ENCODE measurements at places on chromosomes 3 and 15.

DNA sequence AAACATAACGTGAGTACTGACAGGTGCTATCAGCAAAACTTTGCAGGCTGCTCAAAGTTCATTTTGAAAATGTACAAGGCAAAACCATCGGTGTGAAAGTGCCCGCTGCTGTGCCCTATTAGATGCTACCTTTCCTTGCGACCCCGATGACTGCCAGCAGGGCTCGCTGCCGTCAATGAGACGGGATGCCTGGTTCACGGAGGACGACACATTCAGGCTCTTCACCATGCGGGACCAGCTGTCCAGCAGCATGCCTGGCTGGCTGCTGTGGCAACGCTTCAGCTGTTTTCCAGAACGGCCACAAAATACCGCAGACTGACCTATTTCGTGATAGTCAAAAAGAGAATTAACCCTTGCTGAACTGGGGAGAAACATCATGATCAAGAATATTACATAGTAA, 92.7 kb upstream of the OCA2 start:
- DNase-seq: peak; percentile 74

- DNase-seq: no peak
These were observed 79.6 kb downstream of the MLH1 start for GRCh38 chr3:37072892-37073291.

GRCh38 chr3:88040529-88040928, 18.3 kb downstream of the CGGBP1 start:
- DNase-seq: no peak

- no peak for DNase-seq
These were observed 15.0 kb upstream of the FBLN2 start for GRCh38 chr3:13533885-13534301.

GRCh38 chr15:32859251-32859650, 141.4 kb downstream of the GREM1 start:
- DNase-seq: no peak

DNA sequence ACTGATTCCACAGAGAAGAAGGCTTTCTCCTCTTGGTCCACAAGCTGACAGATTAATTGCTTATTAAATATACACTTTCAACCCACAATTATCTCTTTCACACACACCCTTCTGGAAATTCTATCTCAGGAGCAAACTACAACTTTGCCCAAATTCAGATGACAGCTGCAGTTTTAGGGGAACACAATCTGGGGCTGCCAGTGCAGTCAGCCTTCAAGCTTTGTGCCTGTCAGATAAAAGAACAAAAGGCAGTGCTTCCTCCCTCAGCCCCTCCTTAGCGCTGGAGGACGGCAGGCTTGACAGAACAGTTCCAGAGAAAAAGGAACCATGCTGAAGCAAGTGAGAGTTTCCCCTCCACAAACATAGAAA, 99.6 kb downstream of the TMCC1 start:
- peak; percentile 42 for DNase-seq

- DNase-seq: peak; percentile 26
These were observed 11.9 kb downstream of the CFAP161 start for GRCh38 chr15:81146006-81146405.

DNA sequence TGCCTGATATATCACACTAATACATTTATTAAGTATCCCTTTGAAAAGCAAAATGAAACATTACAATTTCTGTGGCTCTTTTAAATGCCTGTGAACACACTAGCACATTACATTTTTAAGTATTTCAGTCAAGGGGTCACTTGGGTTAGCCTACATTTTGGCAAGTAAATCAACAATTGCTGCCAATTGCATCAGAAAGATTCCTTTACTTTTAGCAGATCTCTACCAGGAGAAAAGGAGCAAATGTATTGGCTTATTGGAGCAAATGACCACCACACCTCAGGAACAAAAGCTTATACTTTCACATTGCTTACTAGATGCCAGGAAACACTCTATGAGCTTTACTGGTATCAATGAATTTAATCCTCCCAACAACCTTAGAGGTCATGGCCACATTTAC, 947.1 kb downstream of the FHIT start:
- DNase-seq: no peak

DNA sequence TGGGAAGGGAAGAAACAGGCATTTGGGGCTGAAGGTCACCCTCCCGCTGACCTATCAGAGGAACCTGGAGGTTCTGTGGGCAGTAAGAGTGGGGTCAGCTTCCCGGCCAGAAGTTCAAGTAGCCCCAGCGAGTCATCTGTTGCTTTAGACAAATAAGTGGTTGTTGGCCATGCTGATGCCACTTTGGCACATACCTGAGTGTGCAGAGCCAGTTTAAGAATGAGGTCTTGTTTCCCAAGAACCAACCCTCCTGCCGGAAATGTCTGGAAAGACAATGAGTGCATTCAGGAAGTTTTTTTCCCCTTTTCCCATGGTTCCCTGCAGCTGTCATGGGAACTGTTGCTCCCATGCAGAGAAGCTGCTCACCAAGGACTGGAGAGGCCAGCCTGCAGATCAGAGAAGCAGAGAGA, 166.7 kb downstream of the ZNF621 start:
- DNase-seq: peak; percentile 56

- no peak for DNase-seq
These were observed 18.7 kb downstream of the OR5H15 start for GRCh38 chr3:98185180-98185579.

GRCh38 chr3:112111785-112112402, 21.2 kb downstream of the GCSAM start:
- peak; percentile 58 for DNase-seq

GRCh38 chr3:30186741-30187219, 419.6 kb upstream of the TGFBR2 start:
- DNase-seq: peak; percentile 13

DNA sequence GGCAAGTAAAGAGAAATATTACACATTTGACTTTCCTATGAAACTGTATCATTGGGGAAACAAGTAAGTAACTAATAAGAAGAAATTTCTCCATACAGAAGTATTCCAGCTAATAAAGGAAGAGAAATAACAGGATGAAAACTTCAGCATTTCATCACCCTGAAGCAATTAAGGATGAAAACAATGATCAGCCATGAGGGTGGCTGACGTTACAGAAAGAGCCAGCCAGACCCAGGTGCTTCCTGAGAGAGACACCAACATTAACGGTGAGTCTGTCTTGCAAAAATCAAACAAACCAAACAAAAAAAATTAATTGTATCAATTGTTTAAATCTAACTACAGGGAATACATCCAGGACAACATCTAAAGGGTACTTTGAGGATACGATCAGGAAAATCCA, 190.0 kb downstream of the ARRDC4 start:
- DNase-seq: no peak

GRCh38 chr15:72562386-72562785, 88.3 kb downstream of the ARIH1 start:
- no peak for DNase-seq

GRCh38 chr3:108959017-108959416, 5.3 kb upstream of the GUCA1C start:
- no peak for DNase-seq

GRCh38 chr15:28876845-28877185, 9.0 kb upstream of the APBA2 start:
- no peak for DNase-seq

DNA sequence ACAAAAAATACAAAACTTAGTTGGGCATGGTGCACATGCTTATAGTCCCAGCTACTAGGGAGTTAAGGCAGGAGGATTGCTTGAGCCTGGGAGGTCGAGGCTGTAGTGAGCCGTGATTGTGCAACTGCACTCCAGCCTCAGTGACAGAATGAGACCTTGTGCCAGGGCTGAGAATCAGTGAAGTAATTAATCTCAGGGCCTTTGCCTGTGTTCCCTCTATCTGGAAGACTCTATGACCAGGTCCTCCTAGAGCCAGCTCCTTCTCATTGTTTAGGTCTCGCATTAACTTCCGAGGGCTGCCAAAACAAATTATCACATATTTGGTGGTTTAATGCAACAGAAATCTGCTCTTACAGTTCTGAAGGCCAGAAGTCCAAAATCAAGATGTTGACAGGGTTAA, 41.4 kb upstream of the FLNB start:
- DNase-seq: no peak

GRCh38 chr3:136982033-136982432, 24.2 kb downstream of the IL20RB start:
- DNase-seq: no peak

- no peak for DNase-seq
These were observed at the start of gene PCOLCE2 for GRCh38 chr3:142888481-142889211. Gene PCOLCE2, minus strand, starts transcription at chr3:142889083. Its CDS starts 187 bp downstream, at chr3:142888896.

- DNase-seq: no peak
These were observed 399.9 kb downstream of the PDCD6IP start for GRCh38 chr3:34198309-34198708.

- DNase-seq: no peak
These were observed 43.8 kb downstream of the GAP43 start for GRCh38 chr3:115666920-115667737.

DNA sequence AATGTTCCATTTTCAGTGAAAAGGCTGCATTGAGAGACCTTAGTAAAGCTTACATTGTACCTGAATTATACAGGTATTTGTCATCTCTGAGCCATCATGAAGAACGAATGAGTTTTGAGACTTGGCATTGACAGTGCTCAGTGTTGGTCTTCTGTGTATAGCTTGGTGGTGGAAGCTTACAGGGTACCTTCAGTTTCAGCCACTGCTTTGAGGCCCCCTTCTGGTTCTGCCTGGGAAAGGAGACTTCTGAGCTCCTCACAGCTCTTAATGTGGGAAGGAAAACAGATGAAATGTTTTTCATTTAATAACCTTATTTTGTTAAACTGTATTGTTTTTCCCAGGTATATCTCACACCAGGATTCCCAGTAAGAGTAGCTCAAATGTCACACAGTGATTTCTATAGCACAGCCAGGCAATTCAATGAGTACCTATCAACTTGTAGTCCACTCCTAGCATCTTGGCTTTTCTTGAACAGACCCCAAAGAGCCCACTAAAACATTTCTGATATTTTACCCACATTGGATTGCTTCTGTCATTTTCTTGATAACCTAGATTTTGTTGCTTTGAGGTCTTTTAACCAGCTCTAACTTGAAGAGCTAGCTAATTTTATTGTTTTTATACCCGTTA, 5.6 kb downstream of the SERPINI1 start:
- peak; percentile 57 for DNase-seq

DNA sequence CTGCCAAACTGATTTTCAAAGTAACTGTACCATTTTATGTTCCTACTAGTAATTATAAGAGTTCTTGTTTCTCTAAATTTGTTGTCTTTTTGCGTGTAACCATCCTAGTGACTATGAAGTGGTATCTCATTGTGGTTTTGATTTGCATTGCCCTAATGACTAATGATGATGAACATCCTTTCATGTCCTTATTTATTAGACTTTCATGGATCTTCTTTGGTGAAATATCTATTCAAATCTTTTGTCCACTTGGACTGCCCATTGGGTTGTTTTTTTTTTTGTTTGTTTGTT, 3.6 kb downstream of the OXSR1 start:
- no peak for DNase-seq

DNA sequence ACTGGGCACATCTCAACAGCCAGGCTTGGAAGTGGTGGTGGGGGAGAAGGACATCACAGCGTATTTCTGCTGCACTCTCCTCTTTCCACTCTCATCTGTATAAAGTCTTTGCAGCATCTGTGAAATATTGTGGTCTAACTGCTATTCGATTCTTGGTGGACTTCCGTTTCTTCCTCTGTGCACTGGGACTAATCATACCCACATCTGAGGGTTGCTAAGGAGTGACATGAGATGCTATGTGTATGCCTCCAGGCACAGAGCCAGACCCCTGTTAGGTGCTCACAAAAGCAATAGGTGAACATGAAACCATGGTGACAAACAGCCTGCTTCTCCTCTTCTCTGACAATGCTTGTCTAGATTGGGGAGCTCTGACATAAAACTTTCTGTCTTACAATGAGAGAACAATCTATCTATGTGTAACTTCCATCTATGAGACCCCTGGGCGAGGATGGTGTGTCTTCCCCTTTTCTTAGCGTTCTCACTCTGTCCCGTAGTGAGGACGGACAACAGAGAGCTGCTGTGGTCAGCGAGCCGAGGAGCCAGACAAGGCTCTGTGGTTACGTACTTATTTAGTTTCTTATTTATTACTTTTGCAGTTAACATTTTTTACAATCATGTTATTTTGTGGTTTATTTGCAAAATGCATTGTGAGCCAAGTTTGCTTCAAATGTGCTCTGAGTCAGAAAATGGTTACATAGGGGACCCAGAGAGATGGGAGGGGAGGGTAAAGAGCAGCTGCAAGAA, 196.7 kb upstream of the TPRG1 start:
- no peak for DNase-seq

DNA sequence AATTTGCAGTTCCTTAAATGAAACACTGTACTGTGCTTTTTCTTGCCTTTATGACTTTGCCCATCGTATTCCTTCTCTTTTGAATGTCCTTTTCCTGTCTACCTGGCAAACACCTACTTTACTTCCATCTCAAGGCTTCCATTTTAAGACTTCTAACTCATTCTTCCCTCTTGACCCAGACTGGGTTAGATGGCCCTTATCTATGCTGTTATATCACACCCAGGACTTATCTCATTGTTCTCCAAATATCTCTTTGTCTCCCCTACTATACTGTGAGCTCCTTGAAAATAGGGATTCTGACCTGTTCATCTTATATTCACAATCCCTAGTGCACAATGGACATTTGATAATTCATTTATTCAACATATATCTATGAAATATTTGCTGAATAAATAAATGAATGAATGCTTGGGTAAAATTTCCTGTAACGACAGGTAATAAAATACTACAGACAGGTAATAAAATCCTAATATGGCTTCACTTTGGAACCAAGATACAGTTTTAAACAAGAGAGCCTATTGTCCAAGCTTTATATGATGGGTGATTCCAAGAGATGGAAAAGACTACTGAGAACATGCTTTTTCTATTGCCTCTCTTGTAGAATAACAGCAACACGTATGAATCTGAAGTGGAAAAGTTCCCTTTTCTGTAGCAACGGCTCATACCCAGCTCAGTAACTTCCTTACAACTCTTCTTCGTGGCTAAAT, 22.7 kb downstream of the EFL1 start:
- DNase-seq: no peak

DNA sequence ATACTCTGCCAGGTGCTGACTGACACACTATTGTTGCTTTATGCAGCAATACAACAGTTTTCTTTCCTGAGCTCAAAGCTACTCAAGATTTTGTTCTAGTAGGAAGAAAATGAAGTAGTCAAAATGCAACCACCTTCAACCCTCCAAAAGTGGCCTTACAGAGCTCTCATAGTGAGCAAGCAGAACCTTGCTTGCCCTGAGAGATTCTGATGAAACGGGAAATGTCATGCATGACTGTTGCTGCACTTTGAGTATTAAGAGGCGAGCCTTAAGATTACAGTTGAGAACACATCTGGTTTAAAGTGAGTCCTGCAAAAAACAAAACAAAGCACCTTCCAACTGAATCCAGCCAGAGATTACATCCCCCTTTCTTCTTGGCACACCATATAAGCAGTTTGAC, 29.7 kb downstream of the MINDY4B start:
- DNase-seq: no peak

- DNase-seq: no peak
These were observed 490.0 kb downstream of the EDEM1 start for GRCh38 chr3:5677555-5677954.
